Stomach (tissue), 19 donors: ENCODE measurements at places on chromosomes 7 and 10.

GRCh38 chr10:132684164-132684891, 101.6 kb downstream of the NKX6-2 start:
- H3K4me3 ChIP-seq = no peak overlapping the region
- DNase-seq = no peak
- no peaks in the 10 kb centered on the region for H3K36me3 ChIP-seq
- peak overlapping the region; percentile 89 for H3K27ac ChIP-seq
- peaks cover 45% of the 10 kb centered on the region for H3K4me1 ChIP-seq

DNA sequence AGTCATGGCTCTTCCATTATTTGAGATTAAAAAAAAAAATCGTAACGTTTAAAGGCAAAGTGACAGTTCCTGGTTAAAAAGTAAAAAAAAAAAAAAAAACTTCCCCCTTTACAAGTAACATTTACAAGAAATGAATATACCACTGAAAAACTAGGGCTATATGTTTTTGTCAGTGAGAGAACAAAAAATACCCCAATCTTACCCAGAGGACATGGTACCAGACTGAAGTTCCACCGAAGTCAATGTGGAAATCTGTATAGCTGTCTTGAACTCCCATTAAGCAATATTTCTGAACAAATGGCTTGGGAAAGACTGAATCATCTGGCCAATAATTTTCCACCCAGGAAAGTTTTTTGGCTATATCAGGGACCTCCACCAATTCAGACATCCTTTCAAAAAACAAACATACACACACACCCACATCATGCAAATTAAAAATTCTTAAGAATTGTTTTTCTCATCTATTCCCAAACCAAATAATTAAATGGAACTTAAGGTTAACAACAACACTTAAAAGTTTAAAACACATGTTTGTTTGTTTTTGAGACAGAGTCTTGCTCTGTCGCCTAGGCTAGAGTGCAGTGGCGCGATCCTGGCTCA, 50.2 kb downstream of the KDM7A start:
- H3K27ac ChIP-seq = no peak overlapping the region
- H3K4me3 ChIP-seq = no peak overlapping the region
- no peaks in the 10 kb centered on the region for H3K27me3 ChIP-seq
- H3K36me3 ChIP-seq = peaks cover 9% of the 10 kb centered on the region

GRCh38 chr10:6507311-6507710, 72.8 kb downstream of the PRKCQ start:
- no peaks in the 10 kb centered on the region for H3K36me3 ChIP-seq
- DNase-seq = no peak
- H3K4me1 ChIP-seq = no peaks in the 10 kb centered on the region

DNA sequence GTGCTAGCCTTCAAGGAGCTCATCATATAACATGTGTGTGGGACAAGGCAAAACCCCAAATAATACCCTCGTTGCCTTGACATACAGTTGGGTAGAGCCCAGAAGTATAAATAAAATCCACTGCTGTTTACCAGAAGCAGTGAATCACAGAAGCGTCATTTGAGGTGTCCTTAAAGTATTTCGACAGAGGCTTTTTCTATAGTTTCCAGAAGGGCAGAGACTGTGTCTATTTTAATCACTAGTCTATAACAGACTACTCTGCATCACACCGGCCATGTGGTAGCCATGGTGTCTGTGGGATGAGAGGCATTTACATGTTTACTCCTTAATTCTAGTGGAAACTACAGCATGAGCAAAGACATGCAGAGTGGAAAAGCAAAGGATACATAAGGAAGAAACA, 131.3 kb downstream of the CTTNBP2 start:
- DNase-seq = no peak
- no peaks in the 10 kb centered on the region for H3K27me3 ChIP-seq
- no peaks in the 10 kb centered on the region for H3K4me1 ChIP-seq
- no peaks in the 10 kb centered on the region for H3K36me3 ChIP-seq

DNA sequence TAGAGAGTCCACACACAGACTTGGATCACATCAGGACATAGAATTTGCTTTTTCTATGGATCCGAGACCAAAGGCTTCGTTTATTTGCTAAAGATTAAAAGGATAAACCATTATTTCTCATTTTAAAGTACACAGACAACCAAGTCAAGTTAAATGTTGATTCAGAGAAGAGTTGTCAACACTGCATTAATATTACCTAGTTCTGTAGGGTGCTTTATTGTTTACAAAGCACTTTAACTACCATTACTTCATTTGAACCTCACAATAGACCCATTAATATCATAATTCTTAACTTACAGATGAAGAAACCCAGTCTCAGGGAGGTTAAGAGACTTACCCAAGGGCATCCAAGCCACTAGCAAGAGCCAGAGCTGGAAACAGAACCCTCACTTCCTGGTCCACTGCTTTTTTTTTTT, 43.2 kb upstream of the GSAP start:
- H3K36me3 ChIP-seq = no peaks in the 10 kb centered on the region
- no peak overlapping the region for H3K4me3 ChIP-seq
- no peaks in the 10 kb centered on the region for H3K27me3 ChIP-seq
- peaks cover 3% of the 10 kb centered on the region for H3K4me1 ChIP-seq
- H3K27ac ChIP-seq = no peak overlapping the region
- DNase-seq = no peak

DNA sequence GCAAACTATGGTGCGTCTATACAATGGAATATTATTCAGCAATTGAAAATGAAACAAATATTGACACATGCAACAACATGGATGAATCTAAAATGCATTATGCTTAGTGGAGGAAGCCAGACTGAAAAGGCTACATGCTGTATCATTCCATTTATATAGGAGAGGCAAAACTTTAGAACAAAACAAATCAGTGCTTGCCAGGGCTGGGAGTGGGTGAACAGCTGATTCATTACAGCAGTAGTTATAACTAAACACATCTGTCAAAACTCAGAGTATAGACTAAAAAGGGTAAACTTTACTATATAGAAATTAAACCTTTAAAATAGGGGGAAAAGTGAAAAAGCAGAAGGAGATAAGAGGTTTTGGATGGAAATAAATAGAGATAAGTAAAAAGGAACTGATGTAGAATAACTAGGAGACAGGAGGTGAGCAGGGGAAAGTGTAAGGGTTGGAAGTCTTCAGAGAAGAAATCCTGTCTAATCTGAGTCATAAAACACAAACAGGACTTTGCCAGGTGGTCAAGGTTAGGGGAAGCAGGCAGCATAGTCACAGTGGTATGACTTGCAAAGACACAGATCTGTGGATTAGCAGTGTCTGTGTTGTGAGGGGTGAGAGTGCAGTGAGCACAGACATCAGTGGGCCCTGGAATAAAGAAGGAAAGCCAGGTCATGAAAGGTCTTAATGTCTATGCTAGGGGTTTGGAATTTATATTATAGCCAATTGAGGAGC, 349.8 kb downstream of the PHTF2 start:
- DNase-seq = no peak
- H3K27me3 ChIP-seq = no peaks in the 10 kb centered on the region
- H3K4me3 ChIP-seq = no peak overlapping the region
- H3K27ac ChIP-seq = no peak overlapping the region

GRCh38 chr10:111037858-111038257, 39.0 kb upstream of the ADRA2A start:
- no peak overlapping the region for H3K27ac ChIP-seq
- no peaks in the 10 kb centered on the region for H3K36me3 ChIP-seq
- no peaks in the 10 kb centered on the region for H3K4me1 ChIP-seq

- H3K4me3 ChIP-seq = no peak overlapping the region
- no peak overlapping the region for H3K27ac ChIP-seq
- DNase-seq = no peak
- no peaks in the 10 kb centered on the region for H3K36me3 ChIP-seq
- no peaks in the 10 kb centered on the region for H3K27me3 ChIP-seq
Observed at GRCh38 chr7:111531993-111532392, 30.3 kb downstream of the IMMP2L start.

DNA sequence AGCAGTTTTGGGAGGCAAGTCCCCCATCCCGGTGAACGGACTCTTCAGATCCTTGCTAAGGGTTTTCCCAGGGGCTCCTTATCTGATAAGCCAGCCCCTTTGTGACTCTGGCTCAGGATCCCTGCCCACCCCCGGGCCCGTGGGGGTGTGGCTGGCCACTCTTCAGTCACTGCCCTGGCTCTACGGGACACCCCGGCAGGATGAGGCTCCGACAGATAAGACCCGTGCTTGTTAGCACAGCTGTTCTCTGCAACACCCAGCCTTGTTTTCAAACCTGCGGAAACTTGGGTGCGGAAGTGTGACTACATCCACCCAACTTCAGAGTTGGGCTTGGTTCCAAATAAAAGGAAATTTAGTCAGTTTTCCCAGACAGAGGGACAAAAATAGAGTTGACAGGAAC, 66.7 kb upstream of the PODXL start:
- no peak overlapping the region for H3K4me3 ChIP-seq
- DNase-seq = peak; percentile 64
- H3K36me3 ChIP-seq = no peaks in the 10 kb centered on the region
- no peaks in the 10 kb centered on the region for H3K27me3 ChIP-seq
- H3K4me1 ChIP-seq = no peaks in the 10 kb centered on the region

DNA sequence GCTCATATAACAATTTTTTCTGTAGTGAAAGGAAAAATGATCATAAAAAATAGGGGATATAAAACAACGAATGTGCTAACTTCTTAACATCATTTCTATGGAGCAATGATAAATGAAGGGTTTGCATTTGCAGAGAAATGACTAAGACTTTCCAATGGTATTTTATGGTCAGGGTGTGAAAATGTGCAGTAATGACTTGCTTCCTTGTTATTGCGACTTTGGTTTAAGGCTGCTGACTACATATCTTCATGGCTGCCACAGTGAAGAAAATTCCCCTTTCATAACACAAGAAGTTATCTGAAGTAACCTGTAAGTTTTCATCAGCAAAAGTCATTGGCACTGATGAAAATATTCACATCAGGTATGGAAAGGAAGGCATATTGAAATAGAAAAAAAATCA, 166.1 kb upstream of the NRG3 start:
- H3K27me3 ChIP-seq = no peaks in the 10 kb centered on the region
- H3K4me3 ChIP-seq = no peak overlapping the region
- no peaks in the 10 kb centered on the region for H3K36me3 ChIP-seq
- no peak for DNase-seq
- H3K27ac ChIP-seq = no peak overlapping the region
